Retina (tissue), 1 donor: ENCODE measurements at places on chromosomes 11 and 22.

GRCh38 chr11:40435344-40435743 lies 1024.1 kb downstream of the LRRC4C start:
- no peak for DNase-seq

DNA sequence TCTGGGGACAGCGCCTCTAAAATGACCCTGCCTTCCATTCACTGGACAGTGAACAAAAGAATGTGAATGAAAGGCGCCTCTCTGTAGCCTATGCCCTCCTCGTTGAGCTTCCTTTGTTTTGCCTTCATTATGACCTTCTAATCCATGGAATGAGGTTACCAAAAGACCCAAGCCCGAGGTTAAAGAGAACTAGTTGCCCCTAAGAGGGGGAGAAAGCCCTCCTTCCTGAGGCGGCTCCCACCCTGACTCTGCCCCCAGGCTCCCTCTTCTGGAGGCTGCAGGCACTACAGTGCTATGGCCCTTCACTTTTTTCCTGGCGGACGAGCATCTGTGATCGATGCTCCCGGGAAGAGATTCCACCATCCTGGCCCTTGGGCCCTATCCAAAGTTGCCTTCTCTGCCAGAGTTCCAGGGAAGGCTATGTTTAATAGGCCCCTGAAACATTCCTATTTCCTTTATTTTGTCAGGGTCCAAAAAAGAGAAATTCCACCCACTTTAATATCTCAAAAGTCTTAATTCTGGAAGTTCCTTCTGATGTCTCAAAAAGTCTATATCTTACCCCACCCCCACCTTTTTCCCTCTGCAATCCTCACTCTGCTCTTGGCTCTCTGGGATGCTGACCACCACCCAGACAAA lies 147.3 kb downstream of the FEZ1 start:
- DNase-seq: no peak

DNA sequence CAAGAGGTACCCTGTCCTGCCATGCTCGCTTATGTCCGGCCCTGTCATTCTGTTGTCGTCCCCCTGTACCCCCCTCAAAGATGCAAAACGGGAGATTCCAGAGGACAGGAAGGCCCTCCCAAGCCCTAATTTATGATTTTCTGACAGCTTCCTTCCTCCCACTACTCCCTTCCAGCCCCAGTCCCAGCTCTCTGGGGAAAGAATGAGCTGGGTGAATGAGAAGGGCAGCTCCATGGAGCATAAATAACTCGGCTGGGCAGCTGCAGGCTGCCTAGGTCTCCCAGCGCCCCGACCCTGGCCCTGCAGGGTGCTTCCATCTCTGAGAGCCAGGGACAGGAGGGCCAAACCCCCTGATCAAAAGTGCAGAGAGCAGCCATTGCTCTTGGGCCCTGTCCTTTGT lies 3.9 kb upstream of the EMID1 start:
- no peak for DNase-seq

GRCh38 chr22:33851240-33851639 lies 69.0 kb downstream of the LARGE1 start:
- DNase-seq: no peak

DNA sequence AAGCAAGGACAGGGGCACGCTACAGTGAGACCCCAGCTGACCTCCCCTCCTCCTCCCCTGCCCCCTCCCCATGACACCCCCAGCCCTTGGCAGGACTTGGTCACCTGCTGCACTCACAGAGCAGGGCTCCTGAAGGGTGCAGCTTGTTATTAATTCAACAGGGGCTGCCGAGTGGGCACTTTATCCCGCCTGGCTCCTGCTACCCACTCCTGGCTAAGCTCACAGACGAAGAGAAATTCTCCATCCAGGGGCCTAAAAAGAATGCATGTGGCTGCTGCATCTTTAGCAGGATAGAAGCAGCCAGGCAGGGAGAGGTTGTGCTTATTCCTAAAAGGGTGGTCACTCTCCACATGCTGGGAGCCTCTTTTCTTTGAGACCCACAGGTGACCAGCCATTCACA lies 40.3 kb downstream of the GALNT18 start:
- no peak for DNase-seq

DNA sequence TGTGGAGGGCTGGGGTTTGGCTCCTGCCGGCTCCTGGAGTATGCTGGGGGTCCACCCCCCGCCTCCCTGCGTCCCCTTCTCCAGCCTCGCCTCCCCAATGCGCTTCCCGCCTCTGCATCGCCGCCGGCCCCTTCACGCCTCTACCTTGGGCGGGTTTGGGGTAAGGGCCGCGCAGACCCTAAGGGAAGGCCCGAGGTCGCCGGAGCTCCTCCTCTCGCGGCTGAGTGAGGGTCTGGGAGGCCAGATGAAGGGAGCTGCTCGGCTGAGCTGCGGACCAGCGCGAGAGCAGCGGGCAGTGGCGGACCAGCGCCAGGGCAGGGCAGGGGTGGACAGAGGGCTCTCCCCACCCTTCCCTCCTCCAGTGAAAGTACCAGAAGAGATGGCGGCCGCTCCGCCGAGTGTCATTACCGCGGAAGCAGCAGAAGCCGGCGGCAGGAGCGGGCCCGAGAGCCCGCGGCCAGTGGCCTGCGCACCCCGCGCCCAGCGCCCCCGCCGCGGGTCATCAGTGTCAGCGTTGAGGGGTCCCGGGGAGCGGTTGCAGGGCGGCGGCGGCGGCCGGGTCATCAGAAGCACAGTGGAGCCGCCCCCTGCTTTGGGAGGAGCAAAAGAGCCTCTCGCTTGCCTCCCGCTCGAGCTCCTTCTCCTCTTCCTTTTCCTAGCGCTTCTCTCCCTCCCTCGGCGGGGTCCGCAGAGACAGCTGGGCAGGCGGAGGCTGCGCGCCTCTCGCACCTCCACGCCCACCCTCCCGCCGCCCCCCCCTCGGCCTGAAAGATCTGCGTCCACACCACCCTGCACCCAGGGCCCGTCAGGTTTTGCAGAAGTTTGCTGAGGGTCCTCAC lies 255.6 kb upstream of the CADM1 start:
- DNase-seq: peak; percentile 89

GRCh38 chr22:40660730-40661129 lies 18.6 kb upstream of the MCHR1 start:
- no peak for DNase-seq

DNA sequence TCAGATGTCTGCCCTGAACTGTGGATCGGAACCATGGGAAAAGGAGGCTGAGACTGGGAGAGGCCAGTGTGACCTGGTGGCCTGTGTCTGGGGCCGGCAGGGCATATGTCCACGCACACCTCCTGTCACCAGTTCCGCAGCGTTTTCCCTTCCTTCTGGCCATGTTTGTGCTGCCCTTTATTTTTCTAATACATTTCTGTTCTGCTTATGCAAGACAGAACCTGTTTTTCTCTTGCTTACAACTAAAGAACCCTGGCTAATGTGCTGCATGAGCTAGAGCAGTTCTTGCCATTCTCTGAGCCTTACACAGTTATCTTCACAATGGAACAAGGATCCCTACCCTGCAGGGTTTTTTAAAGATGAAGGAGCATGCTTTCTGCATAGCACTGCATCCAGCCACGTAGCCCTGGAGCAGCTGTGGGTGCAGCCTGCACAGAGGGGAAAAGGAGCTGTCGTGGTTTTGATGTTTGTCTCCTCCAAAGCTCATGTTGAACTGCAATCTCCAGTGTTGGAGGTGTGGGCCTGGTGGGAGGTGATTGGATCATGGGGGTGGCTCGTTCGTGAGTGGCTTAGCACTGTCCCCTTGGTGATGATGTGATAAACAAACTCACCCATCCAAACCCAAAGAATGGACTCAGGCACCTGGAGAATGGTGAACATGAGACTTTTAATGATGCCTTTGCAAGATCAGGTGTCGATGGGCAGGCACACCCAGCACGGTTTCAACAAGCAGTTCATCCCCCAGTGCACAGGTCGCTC lies 84.8 kb upstream of the SHANK2 start:
- DNase-seq: no peak

GRCh38 chr11:28043930-28044709 lies 63.8 kb downstream of the KIF18A start:
- no peak for DNase-seq

- DNase-seq: no peak
Measured at GRCh38 chr11:11618973-11619435, 2.8 kb downstream of the GALNT18 start.

DNA sequence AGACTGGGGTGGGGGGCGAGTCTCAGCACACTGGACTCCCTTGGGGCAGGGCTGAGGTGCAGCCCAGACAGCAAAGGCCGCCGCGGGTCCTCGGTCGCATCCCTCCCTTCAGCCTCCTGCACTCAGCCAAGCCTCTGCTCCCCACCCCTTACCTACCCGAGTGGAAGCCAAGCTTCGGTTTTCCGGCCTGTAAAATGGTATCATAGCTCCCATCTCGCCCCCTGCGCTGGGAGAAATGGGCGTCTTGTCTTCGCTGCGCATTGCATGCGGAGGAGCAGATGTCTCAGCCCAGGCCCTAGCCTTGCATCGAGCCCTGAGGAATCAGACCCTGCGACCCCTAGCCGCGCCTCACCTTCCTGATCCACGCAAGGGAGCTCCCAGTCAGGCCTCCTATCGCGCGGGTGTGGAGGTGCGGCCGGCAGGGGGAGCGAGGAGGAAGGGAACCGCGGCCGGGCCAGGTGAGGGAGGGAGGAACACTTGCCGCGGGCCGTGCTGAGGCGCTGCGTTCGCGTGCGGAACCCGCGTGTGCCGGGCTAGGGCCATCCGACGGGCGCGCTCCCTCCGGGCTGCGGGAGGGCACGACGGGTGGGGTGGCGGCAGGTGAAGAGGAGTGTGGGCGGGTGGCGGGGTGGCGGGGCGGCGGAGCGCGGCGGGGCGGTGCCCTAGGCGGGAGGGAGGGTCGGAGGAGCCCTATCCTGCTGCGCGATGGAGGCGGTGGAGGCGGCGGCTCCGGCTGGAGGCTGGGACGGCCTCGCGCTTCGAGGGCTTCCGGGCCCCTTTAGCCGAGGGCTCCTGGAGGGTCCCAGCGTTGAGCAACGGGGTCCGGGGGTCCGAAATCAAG lies 4.1 kb upstream of the TBX1 start:
- DNase-seq: no peak
